Stimulated activated CD8-positive, alpha-beta memory T cell treated with anti-CD3 and anti-CD28 coated beads, Interleukin-2, amount 100 ng/mL, for 1 hour (primary cell): ENCODE measurements at places on chromosomes 12 and 14.

DNA sequence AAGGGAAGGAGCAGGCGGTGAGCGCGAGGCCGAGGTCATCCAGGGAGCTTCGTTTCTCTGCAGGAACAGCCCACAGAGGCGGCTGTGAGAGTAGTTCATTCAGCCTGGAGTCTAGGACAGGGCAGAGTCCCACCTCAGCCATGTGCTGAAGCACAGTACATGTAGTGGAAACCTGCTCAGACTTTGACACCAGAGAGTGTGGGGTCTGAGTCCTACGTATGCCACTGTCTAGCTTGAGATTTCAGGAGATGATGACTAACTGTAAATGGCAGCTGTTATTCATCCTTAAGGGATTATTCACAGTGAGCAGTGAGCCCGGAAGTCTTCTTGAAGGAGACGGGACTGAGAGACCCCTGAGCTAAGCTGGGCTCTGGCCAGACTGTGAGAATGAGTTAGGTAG lies 938 bp upstream of the SLC6A13 start:
- DNase-seq: no peak

- DNase-seq: no peak
These were observed 541.6 kb downstream of the TMEM121 start for GRCh38 chr14:106067935-106068334.

DNA sequence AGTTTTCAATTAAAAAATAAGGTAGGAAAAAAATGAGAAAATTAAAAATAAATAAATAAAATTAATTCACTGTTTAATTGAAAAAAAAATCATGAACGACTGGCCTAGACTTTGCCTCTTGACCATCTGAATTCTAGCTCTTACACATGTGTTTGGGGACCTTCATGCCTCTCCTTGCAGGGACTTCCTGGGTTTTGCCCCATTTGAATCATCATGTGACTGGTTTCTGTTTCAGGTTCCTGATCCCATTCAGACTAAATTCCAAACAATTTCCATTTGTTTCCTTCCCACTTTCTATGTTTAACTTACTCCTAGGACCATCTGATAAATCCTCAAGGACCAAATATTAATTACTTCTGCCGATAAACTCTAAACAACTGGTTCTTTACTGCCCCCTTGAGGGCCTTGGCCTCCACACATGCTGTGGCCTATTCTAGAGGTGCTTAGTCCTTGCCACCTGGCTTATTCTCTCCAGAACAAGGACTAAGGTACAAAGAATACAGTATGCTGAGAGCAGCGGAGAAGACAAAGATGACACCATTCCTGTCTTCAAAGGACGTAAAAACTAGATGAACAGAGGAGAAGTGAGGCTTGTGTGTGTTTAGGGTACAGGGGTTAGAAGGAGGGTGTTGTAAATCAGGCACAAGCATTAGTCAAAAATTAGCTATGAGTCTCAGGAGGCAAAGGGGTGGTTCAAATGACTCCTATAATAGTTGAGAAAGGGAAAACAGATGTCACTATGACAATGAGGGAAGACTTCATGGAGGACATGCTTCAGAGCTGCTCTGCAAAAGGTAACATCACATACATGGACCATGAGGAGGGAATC lies 125.8 kb upstream of the AVPR1A start:
- DNase-seq: no peak

DNA sequence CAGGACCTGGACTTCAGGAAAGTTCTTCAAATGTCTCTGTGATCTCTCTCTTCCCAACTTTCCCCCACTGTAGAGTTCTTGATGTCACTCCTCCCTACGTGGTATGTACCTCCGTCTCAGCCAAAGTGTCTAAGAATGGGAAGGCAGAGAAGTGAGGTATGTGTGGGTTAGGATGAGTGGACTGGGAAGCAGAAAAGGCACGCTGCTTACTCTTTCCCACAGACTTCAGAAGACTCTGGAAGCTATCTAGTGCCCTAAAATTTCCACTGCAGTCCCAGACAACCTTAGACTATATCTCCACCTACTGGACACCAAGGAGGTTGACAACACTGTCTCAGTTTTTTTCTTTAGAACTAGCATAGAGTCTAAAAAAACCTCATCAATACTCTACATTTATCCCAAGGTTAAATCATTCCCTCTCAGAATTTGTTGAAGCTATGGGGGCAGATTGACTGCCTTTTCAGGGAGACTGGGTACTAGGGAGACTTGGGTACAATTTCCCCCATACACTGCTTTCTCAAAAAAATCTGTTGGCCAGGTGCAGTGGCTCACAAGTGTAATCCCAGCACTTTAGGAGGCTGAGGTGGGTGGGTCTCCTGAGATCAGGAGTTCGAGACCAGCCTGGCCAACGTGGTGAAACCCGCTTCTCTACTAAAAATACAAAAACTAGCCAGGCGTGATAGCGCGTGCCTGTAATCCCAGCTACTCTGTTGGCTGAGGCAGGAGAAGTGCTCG lies 20.6 kb upstream of the ITGA5 start:
- no peak for DNase-seq

DNA sequence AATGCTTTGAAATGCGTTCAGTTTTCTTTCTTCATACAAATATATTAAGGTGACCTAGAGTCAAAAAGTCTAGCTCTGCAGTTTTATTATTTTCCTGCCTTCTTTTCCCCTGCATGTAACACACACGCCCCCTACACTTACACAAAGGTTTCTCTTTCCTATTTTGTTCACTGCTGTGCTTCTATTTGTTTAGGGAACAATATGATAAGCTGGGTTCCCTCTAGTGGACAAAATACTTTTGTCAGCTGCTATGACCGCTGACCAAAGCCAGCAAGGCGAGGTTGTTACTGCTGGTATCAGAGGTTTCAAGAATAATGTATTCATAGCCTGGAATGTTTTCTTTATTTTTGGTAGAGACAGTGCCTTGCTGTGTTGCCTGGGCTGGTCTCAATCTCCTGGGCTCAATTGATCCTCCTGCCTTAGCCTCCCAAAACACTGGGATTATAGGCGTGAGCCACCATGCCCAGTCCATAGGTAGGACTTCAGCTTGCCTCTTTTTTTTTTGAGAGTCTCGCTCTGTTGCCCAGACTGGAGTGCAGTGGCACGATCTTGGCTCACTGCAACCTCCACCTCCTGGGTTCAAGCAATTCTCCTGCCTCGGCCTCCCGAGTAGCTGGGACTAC lies 33.4 kb downstream of the FNTB start:
- no peak for DNase-seq

GRCh38 chr12:131113568-131114270 lies 160.0 kb downstream of the ADGRD1 start:
- DNase-seq: no peak

DNA sequence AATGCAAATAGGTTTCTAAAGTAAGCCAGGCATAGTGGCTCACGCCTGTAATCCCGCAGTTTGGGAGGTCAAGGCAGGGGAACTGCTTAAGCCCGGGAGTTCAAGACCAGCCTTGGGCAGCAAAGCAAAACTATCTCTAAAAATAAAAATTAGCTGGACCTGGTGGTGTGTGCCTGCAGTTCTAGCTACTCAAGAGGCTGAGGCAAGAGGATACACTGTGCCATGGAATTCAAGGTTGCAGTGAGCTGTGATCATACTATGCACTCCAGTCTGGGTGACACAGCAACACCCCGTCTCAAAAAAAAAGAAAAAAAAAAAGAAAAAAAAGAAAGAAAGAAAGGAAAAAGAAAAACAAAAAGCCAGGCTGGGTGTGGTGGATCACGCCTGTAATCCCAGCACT lies 46.3 kb downstream of the HECTD1 start:
- no peak for DNase-seq

DNA sequence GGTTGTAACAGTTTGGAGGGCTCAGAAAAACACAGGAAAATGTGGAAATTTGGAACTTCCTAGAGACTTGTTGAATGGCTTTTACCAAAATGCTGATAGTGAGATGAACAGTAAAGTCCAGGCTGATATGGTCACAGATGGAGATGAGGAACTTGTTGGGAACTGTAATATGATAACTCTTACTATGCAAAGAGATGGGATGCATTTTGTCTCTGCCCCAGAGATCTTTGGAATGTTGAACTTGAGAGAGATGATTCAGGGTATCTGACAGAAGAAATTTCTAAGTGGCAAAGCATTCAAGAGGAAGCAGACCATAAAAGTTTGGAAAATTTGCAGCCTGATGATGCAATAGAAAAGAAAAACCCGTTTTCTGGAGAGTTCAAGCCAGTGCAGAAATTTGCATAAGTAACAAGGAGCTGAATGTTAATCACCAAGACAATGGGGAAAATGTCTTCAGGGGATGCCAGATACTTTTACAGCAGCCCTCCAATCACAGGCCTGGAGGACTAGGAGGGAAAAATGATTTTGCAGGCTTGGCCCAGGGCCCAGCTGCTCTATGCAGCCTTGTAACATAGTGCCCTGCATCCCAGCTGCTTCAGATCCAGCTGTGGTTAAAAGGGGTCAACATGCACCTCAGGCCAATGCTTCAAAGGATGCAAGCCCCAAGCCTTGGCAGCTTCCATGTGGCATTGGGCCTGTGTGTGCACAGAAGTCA lies 572.7 kb upstream of the ATP2B1 start:
- DNase-seq: no peak

DNA sequence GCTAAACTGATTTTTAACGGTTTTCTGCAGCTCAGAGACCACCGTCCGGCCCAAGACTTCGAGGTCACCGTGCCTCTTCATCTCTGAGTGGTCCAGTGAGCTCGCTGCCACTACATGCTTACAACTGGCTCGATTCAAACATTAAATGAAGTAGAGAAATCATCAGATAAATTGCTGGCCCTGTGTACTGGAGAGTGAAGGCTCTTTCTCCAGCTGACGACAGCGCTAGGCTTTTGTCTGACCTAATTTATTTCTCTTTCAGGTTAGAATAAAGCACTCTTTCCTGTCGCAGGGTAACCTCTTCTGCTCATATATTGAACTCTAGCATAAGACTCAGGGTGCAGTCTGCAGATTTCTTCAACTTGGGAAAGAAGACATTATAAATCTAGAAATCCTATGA lies 6.4 kb downstream of the BCL11B start:
- no peak for DNase-seq

DNA sequence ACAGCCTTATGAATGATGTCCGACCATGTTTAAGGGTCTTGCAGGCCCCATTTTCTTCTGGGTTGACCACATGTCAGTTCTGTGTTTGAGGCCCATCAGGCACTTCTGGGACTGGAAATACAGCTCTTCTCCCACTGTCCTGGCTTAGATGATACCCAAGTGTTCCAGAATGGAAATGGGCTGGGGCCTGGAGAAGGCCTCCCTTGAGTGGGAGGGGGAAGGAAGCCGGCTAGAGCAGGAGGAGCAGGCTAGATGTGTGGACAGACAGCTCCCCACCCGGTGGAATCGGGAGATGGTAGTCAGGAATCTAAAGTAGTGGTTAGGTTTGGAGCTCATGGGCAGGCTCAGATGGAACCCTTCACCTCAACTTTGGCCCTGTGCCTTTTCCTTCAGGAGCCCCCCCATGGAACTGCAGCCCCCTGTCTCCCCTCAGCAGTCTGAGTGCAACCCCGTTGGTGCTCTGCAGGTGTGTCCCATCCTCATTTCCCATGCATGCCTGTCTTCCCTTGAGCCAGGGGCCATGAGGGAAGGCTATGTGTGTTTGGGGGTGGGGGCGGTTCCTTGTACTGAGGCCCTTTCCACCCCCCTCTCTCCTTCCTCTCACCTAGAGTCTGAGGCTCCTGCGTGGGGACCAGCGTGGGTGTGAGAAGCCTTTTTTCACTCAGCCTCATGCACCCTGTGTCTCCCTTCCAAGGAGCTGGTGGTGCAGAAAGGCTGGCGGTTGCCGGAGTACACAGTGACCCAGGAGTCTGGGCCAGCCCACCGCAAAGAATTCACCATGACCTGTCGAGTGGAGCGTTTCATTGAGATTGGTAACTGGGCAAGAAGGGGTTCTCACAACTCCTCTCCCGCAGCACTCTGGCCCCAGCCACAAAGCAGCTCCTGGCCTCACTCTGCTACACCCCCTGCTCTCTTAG lies 3.0 kb downstream of the NPFF start:
- no peak for DNase-seq

DNA sequence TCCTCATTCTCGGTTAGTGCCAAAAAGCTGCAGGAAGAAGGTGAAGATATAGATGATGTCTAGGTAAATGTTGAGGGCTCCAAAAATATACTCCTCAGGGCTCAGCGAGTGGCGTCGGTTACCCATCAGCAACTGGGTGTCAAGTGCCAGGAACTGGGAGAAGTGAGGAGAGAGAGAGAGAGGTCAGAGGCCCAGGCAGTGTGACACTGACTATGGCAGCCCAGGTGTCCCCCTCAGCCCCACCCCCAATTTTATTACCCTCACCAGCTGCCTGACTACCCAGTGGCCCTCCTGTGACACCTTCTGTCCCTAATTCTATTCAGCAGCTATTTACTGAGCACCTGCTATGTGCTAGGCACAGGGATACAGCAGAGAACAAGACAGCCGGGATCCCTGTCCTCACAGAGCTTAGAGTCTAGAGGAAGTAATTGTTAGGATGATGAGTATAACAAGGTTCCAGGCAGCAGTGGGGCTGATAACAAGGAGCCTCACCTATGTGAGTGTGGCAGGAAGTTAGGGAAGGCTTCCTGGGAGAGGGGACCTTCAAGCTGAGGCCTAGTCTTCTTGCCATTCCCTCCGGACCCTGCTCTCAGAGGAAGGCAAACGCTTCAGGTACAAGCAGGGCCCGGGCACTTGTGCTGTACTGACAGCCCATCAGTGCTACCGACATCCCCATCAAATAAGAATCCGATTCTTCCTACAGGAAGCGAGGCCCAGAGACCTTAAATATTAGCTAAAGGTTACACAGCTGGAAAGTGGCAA lies 27.8 kb upstream of the BCDIN3D start:
- DNase-seq: no peak

- DNase-seq: no peak
These were observed at the start of gene BCL2L14 for GRCh38 chr12:12070674-12071656. TSS of gene BCL2L14 (plus strand) at chr12:12070939. CDS start at chr12:12079306, 8,367 bp downstream.

- no peak for DNase-seq
These were observed 90.8 kb downstream of the NPAS3 start for GRCh38 chr14:33029511-33029910.
